ENCODE measurements at places on chromosomes 3 and 15.
A peak's percentile ranks its signal among the peaks of the same experiment; 100 is the strongest.

DNA sequence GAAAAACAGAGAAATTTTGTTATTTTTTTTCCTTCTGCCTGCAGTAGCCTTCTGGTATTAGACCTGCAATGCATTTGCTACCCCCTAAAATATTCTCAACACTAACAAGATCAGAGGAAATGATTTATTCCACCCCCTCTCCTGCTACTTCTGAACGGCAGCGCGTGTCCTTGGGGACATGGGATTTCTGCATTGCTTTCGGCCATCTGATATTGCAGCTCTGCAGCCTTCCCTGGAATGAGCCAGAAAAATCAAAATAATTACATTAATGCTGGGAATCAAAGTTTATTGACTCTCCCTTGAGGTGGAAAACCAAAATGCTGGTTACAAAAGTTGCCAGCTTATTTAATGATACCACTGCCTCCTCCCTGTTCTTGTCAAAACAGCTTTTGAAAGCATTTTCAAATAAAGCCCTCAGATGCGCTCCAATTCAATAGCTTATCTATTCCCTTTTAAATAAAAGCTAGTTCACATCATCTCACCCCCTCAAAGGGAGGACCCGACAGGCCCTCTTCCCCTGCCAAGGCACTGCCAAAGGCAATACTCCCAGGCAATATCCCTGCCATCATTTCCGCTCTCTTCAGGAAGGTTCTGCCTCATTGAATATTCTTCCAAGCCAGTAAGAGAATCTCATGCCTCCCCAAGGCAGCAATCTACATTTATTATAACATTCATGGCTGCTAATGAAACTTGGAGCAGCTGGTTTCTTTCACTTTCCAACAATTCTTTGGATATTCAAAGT lies 96.6 kb downstream of the FHIT start:
- H3K4me3 ChIP-seq: no peak overlapping the region
- H3K4me1 ChIP-seq: peaks cover 8% of the 10 kb centered on the region
- H3K27me3 ChIP-seq: no peaks in the 10 kb centered on the region
- H3K27ac ChIP-seq: no peak overlapping the region
- H3K36me3 ChIP-seq: no peaks in the 10 kb centered on the region

GRCh38 chr15:91146728-91147127 lies 46.7 kb downstream of the SV2B start:
- peaks cover 75% of the 10 kb centered on the region for H3K27me3 ChIP-seq
- H3K27ac ChIP-seq: no peak overlapping the region
- no peaks in the 10 kb centered on the region for H3K4me1 ChIP-seq
- DNase-seq: no peak
- no peaks in the 10 kb centered on the region for H3K36me3 ChIP-seq
- H3K4me3 ChIP-seq: no peak overlapping the region

DNA sequence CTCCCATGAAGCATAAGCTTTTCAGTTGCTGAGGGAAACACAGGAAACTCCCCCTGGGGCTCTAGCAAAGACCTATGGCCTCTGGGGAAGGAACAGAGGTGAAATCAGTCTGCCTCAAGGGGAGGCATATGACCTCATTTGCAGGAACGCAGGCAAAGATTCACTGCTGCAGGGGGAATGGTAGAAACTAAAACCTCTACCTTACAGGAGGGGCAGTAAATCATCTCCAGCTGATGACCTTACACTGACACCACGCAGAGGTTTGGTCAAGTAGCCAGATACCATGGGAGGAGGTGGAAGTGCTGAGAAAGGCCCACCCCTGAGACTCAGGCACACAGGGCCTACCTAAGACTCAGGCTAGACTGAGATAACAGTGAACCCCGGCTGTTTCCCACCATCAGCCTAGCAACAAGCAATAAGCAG lies 81.1 kb downstream of the RAD18 start:
- no peak overlapping the region for H3K4me3 ChIP-seq
- no peak overlapping the region for H3K27ac ChIP-seq
- peaks cover 8% of the 10 kb centered on the region for H3K4me1 ChIP-seq

- H3K4me1 ChIP-seq: no peaks in the 10 kb centered on the region
- H3K27me3 ChIP-seq: no peaks in the 10 kb centered on the region
- DNase-seq: no peak
- no peak overlapping the region for H3K4me3 ChIP-seq
These were observed 11.7 kb upstream of the LACTB start for GRCh38 chr15:63109920-63110319.

DNA sequence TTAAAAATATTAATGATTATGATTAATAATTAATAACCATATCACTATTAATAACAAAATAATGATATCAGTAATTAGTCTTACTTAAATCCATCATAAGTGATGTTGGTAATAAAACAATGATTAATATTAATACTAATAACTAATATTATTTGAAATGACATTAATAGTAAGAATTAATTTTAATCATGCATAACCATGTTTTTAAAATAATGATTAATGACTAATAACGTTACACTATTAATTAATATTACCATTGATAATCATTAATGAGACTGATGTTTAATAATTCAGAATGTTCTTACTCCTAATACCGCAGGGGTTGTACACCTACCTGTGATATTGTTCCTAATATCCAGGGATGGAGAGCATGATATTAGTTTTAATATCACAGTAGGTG lies 53.4 kb upstream of the FRG2C start:
- no peak overlapping the region for H3K27ac ChIP-seq
- no peaks in the 10 kb centered on the region for H3K4me1 ChIP-seq
- DNase-seq: no peak
- no peak overlapping the region for H3K4me3 ChIP-seq
- H3K27me3 ChIP-seq: peaks cover 39% of the 10 kb centered on the region
- H3K36me3 ChIP-seq: no peaks in the 10 kb centered on the region

GRCh38 chr3:122377975-122378374 lies 5.1 kb downstream of the MIX23 start:
- peaks cover 15% of the 10 kb centered on the region for H3K4me1 ChIP-seq
- H3K4me3 ChIP-seq: no peak overlapping the region
- no peaks in the 10 kb centered on the region for H3K36me3 ChIP-seq
- H3K27me3 ChIP-seq: no peaks in the 10 kb centered on the region

GRCh38 chr3:123880998-123881561 lies 3.1 kb downstream of the MYLK start:
- peak; percentile 22 for DNase-seq
- H3K4me1 ChIP-seq: peaks cover 20% of the 10 kb centered on the region
- H3K4me3 ChIP-seq: peak overlapping the region; percentile 58
- H3K27ac ChIP-seq: no peak overlapping the region
- H3K36me3 ChIP-seq: no peaks in the 10 kb centered on the region

DNA sequence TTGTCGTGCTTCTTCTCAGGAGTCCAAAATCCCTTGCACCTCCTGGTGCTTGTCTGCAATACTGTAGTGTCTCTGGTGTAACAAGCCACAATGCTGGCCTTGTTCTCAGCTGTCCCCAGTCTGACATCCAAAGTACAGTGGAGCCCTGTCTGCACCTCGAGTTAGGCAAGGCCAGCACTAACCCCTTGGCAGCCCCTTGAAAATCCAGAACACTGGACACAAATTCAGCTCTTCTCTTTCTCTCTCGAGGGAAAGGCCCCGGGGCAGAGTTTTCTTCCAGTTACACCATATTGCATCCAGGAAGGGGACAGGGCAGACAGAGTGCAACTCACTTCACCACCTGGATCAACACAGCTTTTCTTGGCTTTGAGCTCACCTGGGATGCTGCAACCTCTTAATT lies 91.3 kb upstream of the ATP10A start:
- DNase-seq: no peak
- no peak overlapping the region for H3K4me3 ChIP-seq
- H3K4me1 ChIP-seq: peaks cover 11% of the 10 kb centered on the region
- no peaks in the 10 kb centered on the region for H3K27me3 ChIP-seq
- no peak overlapping the region for H3K27ac ChIP-seq
